RKO (cell line): ENCODE measurements at places on chromosomes 5 and 9.

- peak; percentile 66 for DNase-seq
Observed at GRCh38 chr9:113578882-113579282, 115.4 kb downstream of the RGS3 start.

DNA sequence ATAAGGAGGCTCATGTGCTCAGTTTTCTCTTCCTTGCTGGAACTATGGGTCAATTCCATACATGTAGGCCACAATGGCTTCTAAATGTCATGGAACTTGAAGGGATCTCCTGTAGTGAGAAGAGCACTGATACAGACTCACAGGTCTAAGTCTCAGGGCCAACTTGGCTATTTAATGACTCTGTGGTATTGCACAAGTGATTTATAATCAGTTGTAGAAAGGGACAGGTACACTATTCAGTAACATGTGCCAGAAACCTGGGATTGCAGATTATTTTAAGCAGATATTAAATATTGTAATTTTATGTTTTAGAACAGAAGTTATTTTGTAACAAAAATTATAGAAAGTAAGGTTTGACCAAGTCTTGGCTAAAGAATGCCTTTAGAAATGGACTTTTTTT lies 241.5 kb upstream of the PIK3R1 start:
- DNase-seq = no peak

GRCh38 chr5:73274121-73274520 lies 101.1 kb downstream of the TMEM174 start:
- DNase-seq = no peak

DNA sequence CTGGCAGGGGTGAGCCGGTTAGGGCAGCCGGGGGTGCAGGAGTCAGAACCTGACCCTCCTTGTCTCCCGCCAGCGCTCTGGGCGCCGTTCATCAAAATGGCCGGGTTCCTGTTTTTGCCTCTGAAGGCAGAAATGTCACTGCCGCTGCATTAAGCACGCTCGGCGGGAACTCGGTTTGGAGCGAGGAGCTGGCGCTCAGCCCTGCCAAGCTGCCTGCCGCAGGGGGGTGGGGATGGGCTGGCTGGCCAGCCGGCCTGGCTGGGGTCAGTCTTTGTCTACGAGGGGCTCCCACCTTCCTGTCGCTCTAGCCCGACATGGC lies 63.7 kb downstream of the CXXC5 start:
- DNase-seq = no peak

DNA sequence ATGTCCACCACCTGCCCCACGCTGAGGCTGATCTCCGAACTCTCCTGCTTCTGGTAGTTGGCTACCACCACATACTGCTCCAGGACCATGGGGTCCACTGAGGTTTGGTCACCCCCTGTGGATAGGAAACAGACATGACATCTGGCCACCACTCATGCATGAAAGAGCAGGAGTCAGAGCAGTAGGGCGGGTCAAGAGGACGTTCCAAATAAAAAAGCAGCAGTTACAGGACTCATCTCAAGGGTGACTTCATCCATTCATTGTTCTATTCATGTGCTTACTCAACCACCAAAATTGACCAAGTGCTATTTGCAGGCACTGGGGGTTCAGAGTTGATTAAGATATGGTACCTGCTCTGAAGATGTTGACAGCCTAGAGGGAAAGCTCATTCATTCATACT lies 79.2 kb upstream of the UBTD2 start:
- peak; percentile 45 for DNase-seq

DNA sequence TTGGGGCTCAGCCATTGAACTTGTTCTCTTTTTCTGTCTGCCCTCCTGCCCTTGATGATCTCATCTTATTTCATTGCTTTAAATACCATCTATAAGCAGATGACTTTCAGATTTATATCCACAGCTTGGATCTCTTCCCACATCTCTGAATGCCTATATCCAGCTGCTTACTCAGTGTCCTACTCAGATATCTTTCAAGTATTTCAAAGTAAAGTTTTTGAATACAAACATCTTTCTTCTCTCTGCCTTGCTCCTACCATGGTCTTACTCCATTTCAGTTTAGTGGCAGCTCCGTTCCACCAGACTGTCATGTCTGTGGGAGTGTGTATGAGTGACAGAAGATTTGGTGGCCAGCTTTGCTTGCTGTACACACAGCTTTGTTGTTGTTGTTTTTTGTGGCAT lies 59.7 kb downstream of the ERBIN start:
- peak; percentile 17 for DNase-seq

GRCh38 chr9:135332516-135332915 lies 147.1 kb upstream of the PPP1R26 start:
- no peak for DNase-seq

DNA sequence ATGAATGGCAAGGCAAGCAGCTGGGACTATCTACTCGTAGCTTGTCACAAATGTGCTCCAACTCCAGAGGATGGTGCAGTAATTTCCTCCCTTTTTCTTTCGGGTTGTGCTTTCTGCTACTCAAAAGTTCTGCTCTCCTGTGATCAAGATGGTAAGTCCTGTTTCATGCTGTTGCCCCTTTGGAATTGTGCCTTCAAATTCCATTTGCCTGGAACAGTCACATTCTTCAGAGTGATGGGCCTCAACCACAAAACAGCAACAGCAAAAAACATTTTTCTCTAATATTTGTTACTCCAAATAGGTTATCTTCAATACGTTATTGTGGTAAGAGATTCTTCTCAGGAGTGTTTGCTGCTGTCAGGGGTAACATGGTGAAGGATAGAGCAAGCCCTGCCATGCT lies 209.3 kb downstream of the PALM2AKAP2 start:
- DNase-seq = no peak

DNA sequence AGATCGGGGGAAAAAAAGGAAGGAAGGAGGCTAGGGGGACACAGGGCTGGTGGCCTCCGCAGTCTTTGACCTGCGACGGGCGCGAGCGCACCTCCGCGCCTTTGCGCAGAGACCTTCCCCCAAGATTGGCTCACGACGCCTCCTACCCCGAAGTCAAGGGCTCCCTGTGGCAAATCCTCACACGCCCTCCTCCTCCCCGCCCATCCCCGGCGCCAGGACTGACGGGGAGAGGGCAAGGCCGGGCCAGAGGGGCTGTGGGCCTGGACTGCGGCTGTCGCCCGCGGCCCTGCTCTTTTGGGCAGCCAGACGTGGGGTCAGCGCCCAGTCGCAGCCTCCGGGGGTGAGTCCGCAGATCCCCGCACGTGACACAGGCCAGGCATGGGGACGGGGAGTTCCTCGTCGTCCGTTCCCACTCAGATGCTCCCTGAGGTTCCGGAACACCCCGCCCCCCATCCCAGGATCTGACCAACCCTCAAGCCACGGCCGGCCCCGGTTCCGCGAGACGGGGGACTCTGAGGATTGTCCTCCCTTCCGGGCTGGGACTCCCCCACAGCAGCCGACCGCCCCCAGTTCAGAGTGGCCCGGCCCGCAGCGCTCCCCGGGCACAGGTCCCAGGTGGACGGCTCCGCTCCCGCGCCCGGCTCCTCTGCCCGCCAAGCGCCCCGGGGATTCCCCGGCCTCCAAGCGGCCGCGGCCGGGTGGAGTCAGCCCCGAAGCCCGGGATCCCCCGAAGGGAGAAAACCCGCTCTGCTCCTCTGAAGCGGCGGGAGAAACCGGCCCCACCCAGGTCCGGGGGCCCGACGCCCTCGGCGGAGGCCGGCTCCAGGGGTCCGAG lies 543 bp upstream of the ANKRD33B start:
- DNase-seq = peak; percentile 22

- no peak for DNase-seq
Observed at GRCh38 chr5:96896276-96896675, 20.0 kb downstream of the ERAP2 start.

DNA sequence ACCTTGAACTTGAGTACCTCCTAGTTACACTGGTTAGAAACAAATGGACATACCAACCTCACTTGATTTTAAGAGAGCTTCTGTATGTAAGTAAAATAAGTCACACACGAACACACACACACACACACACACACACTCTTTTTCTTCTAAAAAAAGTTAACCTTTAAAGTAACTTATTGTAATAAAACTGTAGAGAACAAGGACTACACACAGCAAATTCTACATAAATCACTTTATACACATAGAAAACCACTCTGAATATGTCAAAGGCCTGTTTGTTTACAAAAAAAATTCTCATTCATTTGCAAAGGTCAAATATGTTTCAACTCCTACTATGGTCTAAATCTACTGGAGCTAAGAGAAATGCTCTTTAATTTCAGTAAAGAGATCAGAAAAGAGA lies 29.1 kb downstream of the GIN1 start:
- DNase-seq = no peak

- DNase-seq = peak; percentile 88
Observed at GRCh38 chr9:69180670-69181069, 6.6 kb downstream of the TJP2 start.

DNA sequence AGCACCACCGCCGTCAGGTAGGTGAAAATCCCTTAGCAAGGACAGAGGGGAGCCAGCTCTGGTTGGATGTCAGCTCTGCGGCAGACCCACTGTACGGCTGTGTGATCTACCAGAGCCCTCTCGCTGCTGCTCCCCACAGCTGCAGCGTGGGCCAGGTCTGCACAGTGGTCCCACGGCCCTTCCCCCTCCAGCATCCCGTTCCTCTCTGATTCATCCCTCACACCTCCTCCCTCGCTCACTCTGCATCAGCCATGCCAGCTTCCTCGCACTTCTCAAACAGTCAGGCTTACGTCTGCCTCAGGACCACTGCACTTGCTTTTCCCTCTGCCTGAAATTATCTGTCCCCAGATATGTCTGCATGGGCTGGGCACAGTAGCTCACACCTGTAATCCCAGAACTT lies 26.6 kb upstream of the CFAP157 start:
- no peak for DNase-seq

- no peak for DNase-seq
Observed at GRCh38 chr9:91342575-91342974, 19.1 kb downstream of the AUH start.

- no peak for DNase-seq
Observed at GRCh38 chr5:124905256-124906130, 159.1 kb upstream of the ZNF608 start.

- no peak for DNase-seq
Observed at GRCh38 chr5:116428966-116429365, 145.7 kb downstream of the SEMA6A start.

- no peak for DNase-seq
Observed at GRCh38 chr5:140574165-140574564, 9.5 kb downstream of the SLC35A4 start.

DNA sequence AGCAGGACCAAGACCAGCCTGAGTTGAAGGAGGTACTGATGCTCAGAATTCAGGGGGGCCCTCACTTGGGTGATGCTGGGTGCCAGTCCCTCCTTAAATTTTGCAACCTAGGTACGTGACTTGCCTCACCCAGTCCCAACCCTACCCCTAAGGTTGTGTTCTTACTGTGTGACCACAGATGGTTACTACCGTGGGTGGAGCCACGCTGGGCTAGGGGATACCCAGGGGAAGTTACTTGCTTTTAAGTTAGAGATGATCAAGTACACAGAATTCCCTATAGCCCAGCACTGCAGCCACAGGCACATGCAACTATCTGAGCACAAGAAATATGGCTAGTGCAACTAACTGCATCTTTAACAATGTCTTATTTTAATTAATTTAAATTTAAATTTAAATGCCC lies 32.9 kb downstream of the NXNL2 start:
- no peak for DNase-seq

- no peak for DNase-seq
Observed at GRCh38 chr5:93039888-93040287, 541.1 kb downstream of the NR2F1-AS1 start.

- no peak for DNase-seq
Observed at GRCh38 chr5:17930346-17930745, 296.1 kb downstream of the TAF11L14 start.

DNA sequence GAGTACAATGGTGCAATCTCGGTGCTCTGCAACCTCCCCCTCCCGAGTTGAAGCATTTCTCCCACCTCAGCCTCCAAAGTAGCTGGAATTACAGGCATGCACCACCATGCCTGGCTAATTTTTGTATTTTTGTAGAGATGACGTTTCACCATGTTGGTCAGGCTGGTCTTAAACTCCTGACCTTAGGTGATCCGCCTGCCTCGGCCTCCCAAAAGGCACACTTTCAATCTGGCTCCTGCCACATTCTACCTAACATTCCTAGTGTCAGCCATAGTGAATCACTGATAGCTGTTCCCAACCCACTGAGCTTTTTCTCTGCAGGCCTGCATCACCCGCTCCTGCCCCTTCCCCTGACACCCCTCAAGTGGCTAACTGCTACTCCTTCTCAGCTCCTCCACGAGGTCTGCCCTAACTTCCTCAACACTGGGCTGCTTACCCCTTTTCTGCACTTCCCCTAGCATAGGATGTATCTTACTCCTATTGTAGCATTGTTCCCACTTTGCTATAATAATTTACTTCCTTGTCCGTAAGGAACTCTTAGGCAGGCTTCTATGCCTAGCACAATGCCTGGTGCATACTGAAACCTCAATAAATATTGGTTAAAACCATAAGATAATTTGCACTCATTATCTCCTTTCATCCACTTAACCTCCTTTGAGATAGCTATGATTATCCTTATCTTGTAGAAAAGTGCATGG lies 42.0 kb upstream of the LIFR start:
- no peak for DNase-seq

GRCh38 chr5:148733601-148734438 lies 79.5 kb upstream of the HTR4 start:
- DNase-seq = peak; percentile 79

DNA sequence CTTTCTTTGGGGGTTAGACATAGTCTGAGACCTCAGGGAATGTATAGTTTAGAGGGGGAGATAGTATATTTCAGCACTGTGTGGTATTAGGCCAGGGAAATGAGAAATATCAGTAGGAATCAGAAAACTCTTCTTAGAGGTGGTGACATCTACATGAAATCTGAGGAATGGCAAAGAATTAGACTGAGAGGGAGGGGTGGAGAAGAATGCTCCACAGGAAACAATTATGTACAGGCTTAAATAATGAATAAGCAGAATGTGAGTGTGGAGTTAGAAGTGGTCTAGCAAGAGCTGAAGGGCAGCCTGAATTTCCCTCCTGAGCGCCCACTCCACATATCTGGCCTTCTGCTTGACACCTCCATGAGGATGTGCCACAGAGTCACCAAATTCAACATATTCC lies 3.6 kb upstream of the MACIR start:
- no peak for DNase-seq

GRCh38 chr9:104961238-104961637 lies 33.3 kb upstream of the ABCA1 start:
- peak; percentile 94 for DNase-seq

- no peak for DNase-seq
Observed at GRCh38 chr5:23740029-23740428, 232.6 kb downstream of the PRDM9 start.

DNA sequence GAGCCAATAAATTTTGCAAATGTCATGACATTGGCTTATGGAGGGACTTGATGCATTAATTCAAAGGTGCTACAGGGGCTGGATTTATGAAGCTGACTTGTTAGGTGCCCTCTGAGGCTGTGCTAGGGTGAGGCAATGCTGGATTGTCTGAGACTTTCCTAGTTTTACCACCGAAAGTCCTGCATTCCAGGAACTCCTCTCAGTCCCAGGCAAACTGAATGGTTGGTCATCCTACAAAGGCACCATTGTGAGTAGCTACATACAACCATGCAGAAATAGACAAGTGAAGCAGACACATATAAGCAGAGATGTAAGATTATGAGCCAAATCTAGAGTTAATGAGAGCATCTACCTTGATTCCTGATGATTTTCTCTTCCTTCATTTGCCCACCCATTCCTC lies 95.3 kb downstream of the LIX1 start:
- DNase-seq = no peak

GRCh38 chr5:97085459-97086181 lies 56.8 kb downstream of the LIX1 start:
- no peak for DNase-seq
